ENCODE measurements at places on chromosomes 2 and 18.

- DNase-seq: no peak
These were observed 18.8 kb downstream of the SPRED2 start for GRCh38 chr2:65413610-65414009.

- DNase-seq: peak; percentile 29
These were observed 108.6 kb downstream of the MAP4K4 start for GRCh38 chr2:101806123-101806522.

DNA sequence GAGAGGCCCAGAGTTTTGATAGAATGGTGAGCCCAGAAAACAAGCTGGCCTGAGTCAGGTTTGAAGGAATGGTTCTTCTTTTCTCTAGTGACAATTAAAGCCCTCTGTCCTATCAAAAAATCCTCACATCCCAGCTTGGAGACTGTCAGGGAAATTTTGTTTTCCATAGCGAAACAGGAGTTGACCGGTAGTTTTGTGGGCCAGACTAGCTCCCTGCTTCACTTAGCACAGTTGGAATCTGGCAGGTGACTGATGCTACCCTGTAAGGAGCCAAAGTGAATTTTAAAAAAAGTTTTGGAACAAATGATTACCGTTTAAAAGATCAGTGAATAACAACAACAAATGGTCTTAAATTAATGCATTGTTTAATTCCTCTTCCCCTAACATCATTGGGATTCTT is 6.7 kb downstream of the NAB1 start:
- no peak for DNase-seq

- DNase-seq: no peak
These were observed 26.2 kb downstream of the CERS6 start for GRCh38 chr2:168482269-168482668.

DNA sequence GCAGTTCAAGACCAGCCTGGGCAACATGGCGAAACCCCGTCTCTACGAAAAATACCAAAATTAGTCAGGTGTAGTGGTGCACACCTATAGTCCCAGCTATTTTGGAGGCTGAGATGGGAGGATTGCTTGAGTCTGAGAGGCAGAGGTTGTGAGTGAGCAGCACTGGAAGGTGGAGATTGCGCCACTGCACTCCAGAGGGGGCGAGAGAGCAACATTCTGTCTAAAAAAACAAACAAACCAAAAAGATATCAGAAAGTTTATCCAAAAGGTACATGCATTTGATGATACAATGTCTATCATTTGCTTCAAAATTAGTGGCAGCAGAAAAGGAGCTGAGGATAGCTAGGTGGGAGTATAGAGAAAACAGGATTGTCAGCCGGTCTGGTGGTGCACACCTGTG is 39.8 kb upstream of the CABLES1 start:
- no peak for DNase-seq

DNA sequence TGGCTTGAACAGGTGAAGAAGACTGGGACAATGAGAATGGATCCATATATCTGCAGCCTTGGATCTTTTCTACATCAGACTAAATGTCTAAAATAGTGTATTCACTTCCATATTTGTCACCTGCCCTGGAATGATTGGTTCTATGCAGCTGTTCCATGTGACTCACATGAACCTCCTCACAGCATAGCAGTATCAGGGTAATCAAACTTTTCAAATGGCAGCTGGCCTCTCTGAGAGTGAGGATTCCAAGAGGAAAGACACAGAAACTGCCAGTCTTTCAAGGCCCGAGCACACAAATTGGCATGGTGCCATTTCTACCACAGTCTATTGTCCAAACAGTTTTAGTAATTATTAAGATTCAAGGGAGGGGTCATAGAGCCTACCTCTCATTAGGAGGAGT is 859.3 kb downstream of the BCL11A start:
- no peak for DNase-seq

DNA sequence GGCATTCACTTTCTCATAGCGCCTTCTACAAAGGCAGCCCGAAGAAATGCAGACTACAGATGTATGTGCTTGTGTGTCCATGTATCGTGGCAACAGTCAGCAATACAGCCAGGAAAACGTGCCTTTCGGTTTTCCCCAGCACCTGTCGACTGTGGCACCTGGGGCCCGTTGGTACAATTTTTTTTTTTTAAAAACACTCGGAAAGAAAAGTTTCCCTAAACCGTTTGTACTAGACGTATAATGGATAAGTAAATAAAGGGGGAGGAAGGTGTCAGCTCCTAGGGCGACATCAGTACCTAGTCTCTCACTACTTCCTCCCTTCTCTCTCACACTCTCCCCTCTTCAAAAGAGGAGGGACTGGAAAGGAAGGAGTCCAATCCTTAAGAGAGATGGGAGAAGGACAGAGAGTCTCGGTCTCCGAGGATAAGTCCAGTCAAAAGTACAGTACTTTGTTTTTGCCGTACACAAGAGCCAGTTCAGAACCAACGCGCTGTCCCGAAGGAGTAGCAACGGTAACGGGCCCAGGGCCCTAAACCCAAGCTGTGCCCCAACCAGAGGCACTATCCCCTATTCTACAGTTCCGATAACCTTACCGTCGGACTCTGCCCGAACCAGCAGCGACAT is 759 bp downstream of the PPP4R3B start:
- DNase-seq: peak; percentile 65

DNA sequence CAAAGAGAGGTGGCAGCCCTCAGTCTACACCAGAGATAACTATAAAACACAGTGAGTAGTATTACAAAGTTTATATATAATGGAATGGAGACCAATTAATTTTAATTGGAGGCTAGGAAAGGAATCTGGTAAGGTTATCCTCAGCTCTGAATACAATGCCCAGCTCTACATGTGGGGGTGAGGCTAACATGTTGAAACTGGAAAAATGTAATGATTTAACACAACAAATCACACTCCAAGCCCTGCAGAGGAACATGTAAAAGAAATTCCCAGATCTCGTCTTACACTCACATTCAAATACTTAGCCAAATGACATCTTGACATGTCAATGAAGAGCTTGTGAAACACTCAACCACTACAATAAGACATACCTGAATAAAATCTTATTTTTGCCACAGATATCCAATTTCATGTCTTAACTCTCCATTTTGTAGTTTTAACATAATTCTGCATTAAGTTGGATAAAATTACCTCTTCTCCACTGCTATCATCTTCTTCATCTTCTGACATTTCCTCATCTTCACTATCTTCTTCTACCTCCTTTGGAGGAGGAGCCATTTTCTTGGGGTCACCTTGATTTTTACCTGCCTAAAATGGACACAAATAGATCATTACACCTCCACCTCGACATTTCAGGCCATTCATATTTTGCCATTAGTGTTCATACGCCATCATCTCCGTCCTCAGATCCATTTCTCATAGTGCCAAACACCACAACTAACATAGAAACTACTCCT is 1.4 kb downstream of the NCL start:
- no peak for DNase-seq

DNA sequence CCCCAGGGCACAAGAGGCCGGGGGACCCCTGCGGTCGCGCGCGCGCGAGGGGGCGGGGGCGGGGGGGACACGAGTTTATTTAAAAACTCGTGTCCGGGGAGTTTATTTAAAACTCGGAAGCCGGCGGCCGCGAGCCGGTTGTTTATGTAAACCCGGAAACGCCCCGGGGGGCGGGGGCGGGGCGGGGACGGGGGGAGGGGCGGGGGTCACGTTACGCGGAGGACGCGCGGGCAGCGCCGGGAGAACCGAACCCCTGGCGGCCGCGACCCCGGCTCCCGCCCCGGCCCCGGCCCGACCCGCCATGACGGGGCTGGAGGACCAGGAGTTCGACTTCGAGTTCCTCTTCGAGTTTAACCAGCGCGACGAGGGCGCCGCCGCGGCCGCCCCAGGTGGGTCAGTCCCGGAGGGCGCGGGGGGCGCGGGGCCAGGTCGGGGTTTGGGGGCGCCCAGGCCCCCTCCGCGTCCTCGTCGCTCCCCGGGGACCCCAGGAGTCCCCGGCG is 4.4 kb downstream of the NFATC1 start:
- peak; percentile 78 for DNase-seq

- no peak for DNase-seq
These were observed 54.3 kb downstream of the RAB10 start for GRCh38 chr2:26088038-26088643.

- no peak for DNase-seq
These were observed 1225.2 kb upstream of the CELF4 start for GRCh38 chr18:38790786-38791185.

DNA sequence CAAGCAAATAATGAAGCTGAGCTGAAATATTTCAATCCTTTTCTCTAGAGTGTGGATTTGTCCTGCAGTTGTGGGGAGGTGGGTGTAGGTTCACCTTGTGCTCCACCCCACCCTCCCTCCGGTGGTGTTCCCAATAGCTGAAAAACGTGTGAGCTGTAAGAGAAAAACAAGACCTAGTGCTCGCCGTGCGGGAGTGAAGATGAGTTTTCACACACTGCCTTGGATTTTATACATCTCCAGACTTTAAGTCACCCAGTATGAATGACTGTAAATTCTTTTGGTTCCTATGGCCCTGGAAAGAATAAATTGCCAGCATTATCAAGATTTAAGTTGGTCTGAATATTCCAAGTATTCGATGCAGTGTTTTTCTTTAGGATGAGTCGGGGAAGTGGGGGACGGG is 1.9 kb upstream of the SOX11 start:
- no peak for DNase-seq

DNA sequence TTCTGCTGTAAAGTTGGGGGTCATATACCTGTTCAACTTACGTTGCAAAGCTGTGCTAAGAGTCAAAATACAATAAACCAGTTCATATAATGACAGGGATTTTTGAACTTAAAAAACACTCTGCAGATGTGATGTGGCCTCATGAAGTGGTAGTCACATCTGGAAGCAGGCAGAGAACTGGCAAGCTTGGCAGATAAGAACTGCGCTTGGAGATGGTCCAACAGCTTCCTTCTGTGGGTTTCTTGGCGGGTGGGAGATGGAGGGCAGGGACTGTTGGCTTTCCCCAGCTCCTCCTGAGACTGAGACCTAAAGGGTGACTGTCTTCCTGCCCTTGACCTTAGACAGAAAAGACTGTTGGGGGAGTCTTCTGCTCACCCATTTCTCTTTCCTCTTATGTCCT is 140.4 kb downstream of the CTIF start:
- no peak for DNase-seq

GRCh38 chr2:5453220-5454050 is 238.7 kb upstream of the SOX11 start:
- DNase-seq: no peak

GRCh38 chr2:13822365-13822764 is 810.2 kb upstream of the LRATD1 start:
- DNase-seq: no peak

DNA sequence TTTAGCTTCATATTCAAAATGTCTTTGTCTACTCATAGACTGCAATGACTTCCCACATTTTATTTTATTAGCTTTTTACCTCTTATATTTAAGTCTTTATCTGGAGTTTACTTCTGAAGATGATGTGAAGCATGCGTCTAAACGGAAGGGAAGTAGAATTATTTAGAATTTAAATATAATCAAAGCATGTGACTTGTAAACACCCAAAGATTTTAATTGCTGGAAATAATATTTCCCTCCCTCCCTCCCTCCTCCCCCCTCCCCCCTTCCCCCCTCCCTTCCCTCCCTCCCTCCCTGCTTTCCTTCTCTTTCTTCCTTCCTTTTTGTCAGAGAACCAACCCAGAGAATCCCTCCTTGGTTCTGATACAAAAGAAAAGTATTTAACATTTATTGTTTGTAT is 2.1 kb upstream of the LANCL1 start:
- DNase-seq: no peak

GRCh38 chr2:156437272-156437930 is 1.2 kb downstream of the GPD2 start:
- no peak for DNase-seq

DNA sequence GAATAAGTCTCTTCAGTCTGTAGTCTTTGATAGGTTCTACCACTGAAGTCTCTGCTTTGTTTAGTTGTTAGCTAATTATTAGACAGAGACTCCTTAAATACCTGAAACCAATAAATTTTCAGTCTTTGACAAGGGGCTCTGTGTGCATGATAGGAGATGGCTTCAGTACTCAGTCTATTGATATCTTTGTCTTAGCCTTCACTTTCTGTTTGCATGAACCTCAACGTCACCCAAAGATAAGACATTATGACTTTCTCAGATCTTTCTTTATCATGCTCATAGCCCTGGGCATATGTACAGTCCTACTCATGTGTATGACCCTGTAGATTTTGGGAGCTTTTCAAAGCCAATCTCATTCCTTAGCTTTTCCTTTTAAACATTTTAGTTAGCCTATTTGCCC is 183.5 kb upstream of the GCFC2 start:
- no peak for DNase-seq

GRCh38 chr2:212979799-212980198 is 171.6 kb downstream of the IKZF2 start:
- DNase-seq: no peak

DNA sequence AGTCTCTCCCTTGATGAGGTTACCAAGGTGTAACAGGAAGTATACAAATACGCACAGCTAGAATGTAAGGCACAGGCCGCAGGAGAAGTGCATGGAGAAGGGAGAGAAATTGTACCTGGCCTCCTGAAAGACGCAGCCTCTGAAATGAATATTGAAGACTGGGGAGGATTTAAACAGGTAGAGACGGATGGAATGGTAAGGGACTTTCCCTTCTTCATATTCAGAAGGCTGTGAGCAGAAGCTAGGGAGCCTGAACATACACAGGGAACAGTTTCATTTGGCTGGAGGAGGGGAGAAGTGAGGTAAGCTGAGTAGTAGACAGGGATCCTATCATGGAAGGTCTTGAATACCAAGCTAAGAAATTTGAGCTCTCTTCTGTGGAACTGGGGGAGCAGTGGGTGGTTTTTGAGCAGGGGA is 112.7 kb downstream of the ANKRD44 start:
- no peak for DNase-seq

GRCh38 chr18:13909141-13909940 is 6.0 kb downstream of the MC2R start:
- DNase-seq: no peak

- DNase-seq: no peak
These were observed 129.2 kb upstream of the ERBB4 start for GRCh38 chr2:212667751-212668316.

DNA sequence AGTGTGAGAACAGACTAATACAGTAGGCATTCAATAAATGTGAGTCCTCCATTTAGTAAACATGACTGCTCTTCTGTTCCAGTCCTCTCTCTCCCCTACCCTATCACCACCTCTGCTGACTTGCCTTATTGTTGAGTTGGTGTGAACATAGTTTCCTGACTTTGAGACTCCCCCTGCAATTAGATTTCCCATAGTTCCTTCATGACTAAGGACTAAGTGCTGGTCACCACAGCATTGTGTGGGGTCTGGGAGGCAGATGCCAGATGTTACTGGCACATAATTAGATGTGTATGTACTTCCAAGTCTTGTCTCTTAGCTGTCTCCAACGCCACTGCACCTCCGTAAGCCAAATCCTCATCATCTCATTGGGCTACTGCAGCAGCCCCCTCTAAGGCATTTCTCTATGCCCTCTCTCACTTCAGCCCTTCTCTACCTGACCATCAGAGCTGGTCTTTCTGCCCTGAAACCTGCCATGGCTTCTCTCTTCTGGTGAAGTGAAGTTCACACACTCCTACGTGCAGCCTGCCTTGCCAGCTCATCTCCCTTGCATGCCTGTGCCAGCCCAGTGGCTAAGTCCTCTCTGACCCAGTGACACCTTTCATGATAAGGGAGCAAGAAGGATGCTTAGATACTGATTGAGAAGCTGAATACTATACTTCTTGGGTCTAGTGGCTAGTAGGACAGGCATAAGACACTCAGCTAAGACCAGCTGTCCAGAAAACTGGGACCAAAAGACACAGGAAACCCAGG is 81.6 kb upstream of the ALPP start:
- no peak for DNase-seq
